ENCODE measurements at places on chromosomes 2 and 18.
A peak's percentile ranks its signal among the peaks of the same experiment; 100 is the strongest.

DNA sequence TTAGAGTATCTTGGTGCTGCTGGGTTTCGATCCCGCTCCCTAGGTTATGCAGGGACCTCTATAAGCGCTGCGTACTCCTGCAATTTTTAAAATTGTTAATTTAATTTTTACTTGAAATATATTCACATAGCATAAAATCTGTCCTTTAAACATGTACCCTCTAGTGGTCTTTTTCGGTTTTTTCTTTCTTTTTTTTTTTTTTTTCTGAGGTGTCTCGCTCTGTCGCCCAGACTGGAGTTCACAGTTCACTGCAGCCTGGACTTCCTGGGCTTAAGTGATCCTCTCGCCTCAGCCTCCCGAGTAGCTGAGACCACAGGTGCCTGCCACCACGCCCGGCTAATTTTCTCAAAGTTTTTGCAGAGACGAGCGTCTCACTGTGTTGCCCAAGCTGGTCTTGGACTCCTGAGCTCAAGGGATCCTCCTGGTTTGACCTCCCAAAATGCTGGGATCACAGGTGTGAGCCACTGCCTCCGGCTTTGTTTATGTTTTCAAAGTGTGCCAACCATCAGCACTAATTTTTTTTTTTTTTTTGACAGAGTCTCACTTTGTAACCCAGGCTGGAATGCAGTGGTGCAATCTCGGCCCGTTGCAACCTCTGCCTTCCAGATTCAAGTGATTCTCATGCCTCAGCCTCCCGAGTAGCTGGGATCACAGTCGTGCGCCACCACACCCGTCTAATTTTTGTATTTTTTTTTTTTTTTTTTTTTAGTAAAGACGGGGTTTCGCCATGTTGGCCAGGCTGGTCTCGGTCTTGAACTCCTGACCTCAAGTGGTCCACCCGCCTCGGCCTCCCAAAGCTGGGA is 585 bp upstream of the MOB1A start:
- no peak for DNase-seq

GRCh38 chr2:166115589-166115988 is 12.2 kb downstream of the SCN1A start:
- DNase-seq: no peak

GRCh38 chr2:158926478-158926948 is 41.9 kb upstream of the TANC1 start:
- peak; percentile 60 for DNase-seq

GRCh38 chr2:101793277-101793969 is 95.9 kb downstream of the MAP4K4 start:
- DNase-seq: no peak

- DNase-seq: no peak
These were observed 36.3 kb downstream of the THSD7B start for GRCh38 chr2:136801661-136802060.

DNA sequence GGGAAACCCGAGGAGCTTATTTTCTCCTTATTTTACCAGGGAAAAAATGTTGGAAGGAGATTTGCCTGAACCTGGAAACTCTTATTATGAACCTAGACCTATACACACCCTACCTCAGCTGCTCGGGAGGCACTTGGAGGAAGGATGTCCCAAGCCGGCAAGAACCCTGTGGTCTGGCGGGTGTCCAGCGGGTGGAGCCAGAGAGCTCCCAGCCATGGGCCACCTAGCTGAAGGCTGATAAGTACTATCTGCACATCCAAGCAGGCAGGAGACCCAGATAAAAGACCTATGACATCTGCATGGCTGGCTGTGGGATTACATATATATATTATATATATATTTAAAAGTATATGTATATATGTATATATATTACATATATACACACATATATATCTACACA is 1.1 kb upstream of the SLC14A1 start:
- DNase-seq: peak; percentile 58
